ENCODE measurements at places on chromosomes 3 and 15. TPM values are rescaled to one million over a fixed set of nuclear protein-coding genes. Genes with fewer than 3 reads are reported as not detected.
A peak's percentile ranks its signal among the peaks of the same experiment; 100 is the strongest.

The LDHAL6B gene
- total RNA-seq, result not detected

DNA sequence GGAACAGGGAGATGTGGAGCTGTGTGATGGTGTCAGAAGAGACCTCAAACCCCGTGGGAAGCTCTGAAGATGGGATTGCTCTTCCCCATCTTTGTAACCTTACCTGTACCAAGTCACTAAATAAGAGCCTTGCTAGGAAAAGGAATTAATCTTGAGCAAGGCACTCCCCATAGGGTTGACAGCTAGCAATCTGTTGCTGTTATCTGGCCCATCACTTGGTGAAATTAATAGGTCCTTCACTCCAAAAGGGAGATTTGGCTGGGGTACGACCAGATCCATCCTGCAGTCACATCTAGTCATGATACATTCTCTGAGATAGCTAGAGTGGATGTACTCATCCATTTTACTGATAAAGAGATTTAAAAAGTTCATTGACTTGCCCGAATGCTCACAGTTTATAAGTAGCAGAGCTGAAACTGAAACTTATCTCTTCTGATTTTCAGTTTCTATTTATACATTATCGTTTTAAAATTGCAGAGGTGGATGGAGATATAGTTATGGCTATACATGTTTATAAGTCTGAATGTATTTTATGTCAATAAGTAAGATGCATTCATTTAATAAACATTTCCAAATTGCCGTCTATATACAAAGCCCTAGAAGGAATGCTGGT, 299.1 kb upstream of the MCTP2 start:
- H3K36me3 ChIP-seq, result no peaks in the 10 kb centered on the region
- H3K4me3 ChIP-seq, result no peak overlapping the region
- no peak for DNase-seq
- H3K27me3 ChIP-seq, result no peaks in the 10 kb centered on the region
- no peak overlapping the region for H3K27ac ChIP-seq
- H3K4me1 ChIP-seq, result peaks cover 8% of the 10 kb centered on the region

GRCh38 chr3:23981136-23981535, 36.0 kb downstream of the NR1D2 start:
- H3K4me1 ChIP-seq, result peaks cover 34% of the 10 kb centered on the region
- H3K27ac ChIP-seq, result no peak overlapping the region
- H3K27me3 ChIP-seq, result no peaks in the 10 kb centered on the region
- no peak for DNase-seq
- no peak overlapping the region for H3K4me3 ChIP-seq

The STRIT1 gene
- total RNA-seq, result 1,086 TPM

The AQP9 gene
- 1.1 TPM for total RNA-seq

- no peaks in the 10 kb centered on the region for H3K36me3 ChIP-seq
- H3K4me1 ChIP-seq, result no peaks in the 10 kb centered on the region
- no peak for DNase-seq
- H3K27me3 ChIP-seq, result no peaks in the 10 kb centered on the region
Measured at GRCh38 chr15:47212222-47213010, 504.9 kb upstream of the SEMA6D start.

The PSMD2 gene
- 736 TPM for total RNA-seq

DNA sequence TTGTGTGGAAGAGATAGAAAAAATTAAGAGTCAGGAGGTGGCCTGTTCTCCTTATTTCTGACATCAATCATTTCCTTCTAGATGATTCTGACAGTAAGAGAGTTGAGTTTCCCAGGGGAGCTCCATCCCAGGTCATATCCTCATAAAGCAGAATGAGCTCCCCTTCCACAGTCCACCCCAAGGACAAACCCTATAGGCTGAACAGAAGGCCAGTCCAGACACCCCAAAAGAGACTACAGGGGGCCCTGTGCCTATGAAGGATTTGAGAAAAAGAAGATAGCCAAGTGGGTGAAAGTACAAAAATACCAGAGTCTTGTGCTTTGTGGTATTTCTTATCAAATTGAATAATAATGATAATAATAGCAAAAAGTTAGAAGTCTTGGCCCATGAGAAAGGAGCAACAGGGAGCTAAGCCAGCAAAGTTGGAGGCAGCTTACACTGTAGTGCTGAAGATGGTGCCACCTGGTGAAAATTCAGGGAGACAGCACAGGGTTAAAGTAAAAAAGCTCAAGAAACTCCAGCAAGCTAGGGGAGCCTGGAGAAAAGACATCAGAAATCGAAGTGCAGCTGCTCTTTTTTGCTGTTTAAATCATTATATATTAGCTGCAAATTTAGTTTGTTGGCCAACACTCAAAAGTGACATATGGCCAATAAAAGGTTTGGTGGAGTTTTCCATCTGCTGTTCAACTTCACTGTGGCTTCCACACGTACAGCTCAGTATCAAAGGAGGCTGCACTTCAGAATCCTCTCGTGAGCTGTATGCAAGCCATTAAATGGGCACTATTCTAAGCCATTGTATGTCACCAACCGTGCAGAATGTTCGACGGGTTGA, 35.8 kb upstream of the SLC24A5 start:
- H3K36me3 ChIP-seq, result no peaks in the 10 kb centered on the region
- no peak overlapping the region for H3K4me3 ChIP-seq
- DNase-seq, result no peak
- peaks cover 5% of the 10 kb centered on the region for H3K4me1 ChIP-seq
- H3K27ac ChIP-seq, result no peak overlapping the region

DNA sequence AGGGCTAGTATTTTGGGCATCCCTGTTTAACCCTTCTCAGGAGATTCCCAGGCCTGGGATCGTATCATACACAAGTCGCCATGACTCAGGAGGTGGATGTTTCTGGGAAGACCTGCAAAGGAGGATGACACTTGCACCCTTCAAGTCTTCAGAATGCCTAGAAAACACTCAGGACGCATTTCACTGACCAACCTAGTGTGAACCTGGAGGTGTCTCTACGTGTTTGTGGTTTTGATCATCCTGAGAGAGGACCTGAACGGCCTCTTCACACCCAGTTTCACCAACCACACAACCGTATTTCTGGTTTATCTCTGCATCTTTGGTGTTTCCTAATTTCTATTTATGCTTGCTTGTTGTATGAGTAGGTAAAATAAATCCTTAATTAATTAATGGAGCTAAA, 2.8 kb upstream of the CLDND1 start:
- no peaks in the 10 kb centered on the region for H3K36me3 ChIP-seq
- no peak overlapping the region for H3K27ac ChIP-seq
- H3K4me3 ChIP-seq, result no peak overlapping the region
- no peak for DNase-seq
- peaks cover 19% of the 10 kb centered on the region for H3K4me1 ChIP-seq

The UROC1 gene
- total RNA-seq, result 0.07 TPM

The LACTB gene
- 38.5 TPM for total RNA-seq

- H3K4me3 ChIP-seq, result no peak overlapping the region
- no peak for DNase-seq
- no peaks in the 10 kb centered on the region for H3K4me1 ChIP-seq
- H3K36me3 ChIP-seq, result no peaks in the 10 kb centered on the region
- H3K27ac ChIP-seq, result no peak overlapping the region
Measured at GRCh38 chr3:108359011-108359410, 62.7 kb downstream of the HHLA2 start.

The DUOXA1 gene
- not detected for total RNA-seq

DNA sequence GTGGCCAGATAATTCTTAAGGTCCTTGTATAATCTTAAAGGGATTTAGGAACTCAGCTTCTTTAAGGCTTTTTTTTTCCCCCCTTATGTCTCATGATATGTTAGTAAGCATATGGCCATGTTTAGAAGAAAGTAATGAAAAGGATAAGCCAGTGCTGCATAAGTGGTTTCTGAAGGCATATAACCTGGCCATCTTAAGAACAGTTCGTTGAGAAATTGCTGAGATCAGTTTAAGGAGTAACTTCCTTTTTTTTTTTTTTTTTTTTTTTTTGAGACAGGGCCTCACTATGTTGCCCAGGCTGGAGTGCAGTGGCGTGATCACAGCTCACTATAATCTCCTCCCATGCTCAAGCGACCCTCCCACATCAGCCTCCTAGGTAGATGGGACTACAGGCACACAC, 51.7 kb downstream of the UBE2E2 start:
- DNase-seq, result no peak
- H3K27ac ChIP-seq, result peak overlapping the region; percentile 33
- no peaks in the 10 kb centered on the region for H3K36me3 ChIP-seq
- peaks cover 45% of the 10 kb centered on the region for H3K4me1 ChIP-seq
- H3K4me3 ChIP-seq, result no peak overlapping the region

GRCh38 chr15:31228011-31228484, 98.6 kb upstream of the KLF13 start:
- DNase-seq, result no peak
- no peaks in the 10 kb centered on the region for H3K36me3 ChIP-seq
- H3K27me3 ChIP-seq, result no peaks in the 10 kb centered on the region
- no peak overlapping the region for H3K27ac ChIP-seq
- no peak overlapping the region for H3K4me3 ChIP-seq

The SLCO2A1 gene
- total RNA-seq, result 1.4 TPM

The RTP1 gene
- not detected for total RNA-seq

The NR2E3 gene
- total RNA-seq, result not detected

The ACAN gene
- total RNA-seq, result 1.7 TPM

DNA sequence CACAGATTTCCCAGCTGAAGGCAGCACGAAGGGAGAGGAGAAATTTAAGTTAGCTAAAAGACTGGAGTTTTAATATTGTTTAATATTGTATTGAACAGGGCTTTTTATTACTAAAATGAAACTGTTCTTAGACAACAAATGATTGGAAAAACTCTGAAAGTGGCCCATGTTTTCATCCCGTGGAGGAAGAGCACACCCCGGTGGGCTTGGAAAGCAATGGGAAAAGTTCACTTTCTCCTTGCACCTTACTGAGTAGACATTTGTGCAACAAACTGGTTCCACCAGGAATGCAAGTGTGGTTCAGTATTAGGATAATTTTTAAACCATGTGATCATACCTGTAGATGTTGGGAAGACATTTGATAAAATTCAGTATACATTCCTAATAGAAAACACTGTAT, 8.2 kb upstream of the ESYT3 start:
- no peaks in the 10 kb centered on the region for H3K36me3 ChIP-seq
- H3K27ac ChIP-seq, result no peak overlapping the region
- DNase-seq, result no peak
- no peak overlapping the region for H3K4me3 ChIP-seq
- no peaks in the 10 kb centered on the region for H3K27me3 ChIP-seq

The TNNC1 gene
- 6,384 TPM for total RNA-seq

DNA sequence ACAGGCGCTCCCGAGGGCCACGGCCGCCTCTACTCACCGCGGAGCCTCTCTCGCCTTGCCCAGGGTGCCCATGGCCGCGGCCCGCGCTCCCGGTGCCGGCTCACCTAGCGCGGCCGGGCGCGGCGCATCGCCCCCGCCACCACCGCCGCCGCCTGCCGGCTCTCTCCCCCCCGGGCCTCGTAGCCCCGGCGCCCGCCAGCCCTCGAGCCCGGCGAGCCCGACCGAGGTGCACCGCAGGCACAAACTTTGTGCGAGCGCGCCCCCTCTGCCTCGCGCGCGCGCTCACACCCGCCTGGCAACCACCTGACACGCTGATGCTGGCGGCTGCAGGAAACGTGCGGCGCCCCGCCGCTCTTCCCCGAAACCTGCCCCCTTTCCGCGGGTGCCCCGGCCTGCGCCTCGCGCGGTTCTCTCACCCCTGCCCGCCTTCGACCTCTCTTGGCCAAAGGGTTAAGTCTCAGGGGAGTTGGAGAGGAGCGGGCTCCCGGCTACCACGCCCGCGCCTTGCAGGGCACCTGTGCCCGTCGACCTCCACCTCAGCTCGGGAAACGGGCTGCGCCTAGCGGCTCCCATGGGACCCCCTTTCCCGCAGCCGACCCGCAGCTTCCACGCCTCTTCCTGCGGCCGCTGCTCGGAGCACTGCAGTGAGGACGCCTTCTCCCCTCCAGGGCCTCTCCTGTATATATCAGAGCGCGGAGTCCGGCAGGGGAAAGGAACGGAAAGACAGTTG, at the start of gene RASGRP1:
Gene RASGRP1, minus strand, starts transcription at position 258 of the 730 bp plus-strand sequence. Its CDS starts 186 bp downstream, at position 72.
- DNase-seq, result no peak
- peaks cover 2% of the 10 kb centered on the region for H3K27me3 ChIP-seq
- H3K4me3 ChIP-seq, result peak within 1 kb of the TSS; percentile 54
- H3K27ac ChIP-seq, result no peak within 1 kb of the TSS

GRCh38 chr3:49484471-49484870, 14.4 kb downstream of the DAG1 start:
- H3K27me3 ChIP-seq, result no peaks in the 10 kb centered on the region
- DNase-seq, result no peak
- peak overlapping the region; percentile 95 for H3K27ac ChIP-seq
- H3K4me3 ChIP-seq, result no peak overlapping the region

DNA sequence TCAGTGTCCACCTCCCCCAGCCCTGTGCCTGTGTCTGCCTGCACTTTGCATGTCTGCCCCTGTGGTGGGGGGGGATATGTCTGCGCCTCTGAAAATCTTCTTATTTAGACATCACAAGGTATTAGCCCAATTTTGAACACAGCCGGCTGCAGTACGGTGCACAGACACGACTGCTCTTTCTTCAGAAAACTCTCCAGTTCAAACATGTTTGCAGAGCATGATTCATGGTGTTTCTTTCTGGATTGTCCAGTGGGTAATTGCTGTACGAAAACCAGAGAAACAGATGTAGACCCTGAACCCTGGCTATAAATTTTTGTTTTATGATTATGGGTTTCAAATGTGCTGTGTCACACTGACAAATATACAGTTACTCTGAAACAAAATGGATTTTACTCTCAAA, 3.4 kb upstream of the RARB start:
- no peaks in the 10 kb centered on the region for H3K4me1 ChIP-seq
- no peak overlapping the region for H3K27ac ChIP-seq
- H3K27me3 ChIP-seq, result no peaks in the 10 kb centered on the region
- no peaks in the 10 kb centered on the region for H3K36me3 ChIP-seq
- no peak overlapping the region for H3K4me3 ChIP-seq

The PLCL2 gene
- total RNA-seq, result 37.2 TPM

DNA sequence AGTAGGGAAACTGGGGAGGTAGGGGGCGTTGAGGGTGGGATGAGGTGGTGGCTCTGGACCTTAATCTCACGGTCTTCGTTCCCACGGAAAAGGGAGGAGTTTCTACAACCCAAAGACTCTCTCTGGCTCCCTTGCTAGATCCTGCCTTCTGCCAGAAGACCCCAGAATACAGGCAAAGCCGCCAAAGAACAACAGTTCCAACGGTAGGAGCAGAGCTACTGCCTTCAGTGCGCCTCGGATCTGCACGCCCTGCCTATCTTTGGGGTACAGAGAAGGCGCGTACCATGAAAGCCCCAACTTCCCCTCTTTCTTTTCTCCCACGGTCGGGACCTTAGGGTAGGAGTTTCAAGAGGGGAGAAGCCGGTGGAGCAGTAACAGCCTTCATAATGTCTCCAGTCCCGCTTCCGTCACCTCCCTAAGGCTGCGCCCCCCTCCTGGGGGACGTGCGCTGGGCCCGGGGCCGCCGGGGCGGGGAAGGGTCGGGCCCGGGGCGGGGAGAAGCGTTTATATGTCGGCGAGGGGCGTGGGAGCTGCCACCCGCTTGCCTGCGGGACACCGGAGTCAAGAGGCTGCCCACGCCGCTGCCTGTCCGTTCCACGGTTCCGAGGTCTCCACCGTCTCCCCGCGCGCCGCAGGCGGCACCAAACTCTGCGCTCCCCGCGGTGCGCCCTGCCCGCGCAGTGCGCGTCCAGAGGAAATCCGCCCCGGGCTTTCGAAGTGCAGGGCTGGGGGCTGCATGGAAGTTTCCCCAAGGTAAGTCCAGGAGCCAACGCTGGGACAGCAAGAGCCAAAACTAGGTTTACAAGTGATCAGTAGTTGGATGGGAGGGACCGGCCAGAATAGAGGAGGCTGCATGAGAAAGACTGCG, at the start of gene COL6A6:
Gene COL6A6, plus strand, starts transcription at position 533 of the 868 bp plus-strand sequence. CDS start 43,188 bp downstream, outside the sequence.
- no peaks in the 10 kb centered on the region for H3K4me1 ChIP-seq
- peaks cover 25% of the 10 kb centered on the region for H3K27me3 ChIP-seq
- DNase-seq, result no peak
- no peak within 1 kb of the TSS for H3K4me3 ChIP-seq

Measured in gastrocnemius medialis (tissue), 4 donors.